ENCODE measurements at places on chromosomes 5 and 9.

DNA sequence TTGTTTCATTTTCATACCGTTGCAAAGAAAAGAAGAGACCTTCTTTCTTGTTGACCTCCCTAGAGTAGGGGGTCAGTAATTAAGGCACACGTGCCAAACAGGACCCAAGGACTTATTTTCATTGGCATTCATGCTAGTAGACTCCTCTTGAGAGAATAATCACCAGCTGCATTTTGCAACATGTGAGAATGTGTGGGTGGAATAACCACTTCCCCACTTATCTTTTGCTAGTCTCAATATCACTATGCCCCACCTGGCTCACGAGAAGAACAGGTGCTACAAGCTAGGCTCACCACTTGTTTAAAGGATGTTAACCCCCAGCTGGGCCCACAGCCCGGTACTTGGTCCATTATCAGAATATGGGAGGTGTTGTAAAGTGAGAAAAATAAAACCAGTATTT is 460.7 kb upstream of the MEF2C start:
- no peak for DNase-seq

- no peak for DNase-seq
Observed at GRCh38 chr5:135843571-135844337, 9.3 kb downstream of the SLC25A48 start.

GRCh38 chr9:131887680-131888079 is 147.8 kb upstream of the RAPGEF1 start:
- DNase-seq: no peak

DNA sequence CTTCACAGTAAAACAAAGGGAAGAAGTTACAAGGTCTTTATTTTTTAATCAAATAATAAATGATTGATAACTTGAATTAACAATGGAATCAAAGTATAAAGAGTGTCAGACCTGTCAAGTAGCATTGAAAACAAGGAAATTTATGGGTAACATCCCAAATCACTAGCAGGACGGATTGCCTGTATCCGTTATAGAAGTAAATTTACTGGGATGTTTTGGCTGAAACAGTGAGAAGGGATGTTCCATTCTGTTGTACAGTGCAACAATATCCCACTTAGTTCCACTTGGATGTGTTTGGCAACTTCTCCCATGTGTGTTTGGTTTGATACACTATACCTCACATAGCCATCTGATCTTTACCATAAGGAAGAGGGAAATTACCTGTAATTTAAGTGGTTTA is 421.0 kb upstream of the CHD1 start:
- DNase-seq: no peak

- no peak for DNase-seq
Observed at GRCh38 chr9:6925836-6926235, 168.1 kb downstream of the KDM4C start.

- DNase-seq: no peak
Observed at GRCh38 chr5:120630550-120630949, 166.4 kb downstream of the PRR16 start.

GRCh38 chr9:94135222-94135621 is 51.0 kb downstream of the PTPDC1 start:
- DNase-seq: no peak

- DNase-seq: no peak
Observed at GRCh38 chr5:17470064-17470463, 28.0 kb upstream of the TAF11L2 start.

All from left lung (tissue), 14 donors.